ENCODE measurements at places on chromosomes 7 and 10. TPM values are rescaled to one million over a fixed set of nuclear protein-coding genes. Genes with fewer than 3 reads are reported as not detected.
A peak's percentile ranks its signal among the peaks of the same experiment; 100 is the strongest.

DNA sequence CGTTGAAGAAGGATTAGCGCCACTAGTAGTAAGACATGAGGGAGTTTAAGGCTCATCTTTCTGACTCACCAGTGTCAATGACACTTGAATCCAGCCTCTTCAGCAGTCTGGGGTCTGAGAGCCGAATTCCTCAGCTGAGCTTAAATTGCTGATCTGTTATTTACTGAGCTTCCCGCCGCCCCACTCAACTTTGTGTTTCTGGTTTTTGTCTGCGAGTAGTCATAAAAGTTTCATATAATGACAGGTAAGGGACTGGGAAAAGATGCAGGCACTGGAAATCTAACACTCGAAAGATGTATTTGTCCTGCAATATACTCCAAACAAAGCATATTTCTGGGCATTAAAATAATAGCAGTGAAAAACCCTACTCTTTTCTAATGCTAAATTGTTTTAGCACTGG, 51.2 kb upstream of the RELN start:
- ATAC-seq: no peak

ADAM22 gene
- 0.24 TPM for total RNA-seq

DNA sequence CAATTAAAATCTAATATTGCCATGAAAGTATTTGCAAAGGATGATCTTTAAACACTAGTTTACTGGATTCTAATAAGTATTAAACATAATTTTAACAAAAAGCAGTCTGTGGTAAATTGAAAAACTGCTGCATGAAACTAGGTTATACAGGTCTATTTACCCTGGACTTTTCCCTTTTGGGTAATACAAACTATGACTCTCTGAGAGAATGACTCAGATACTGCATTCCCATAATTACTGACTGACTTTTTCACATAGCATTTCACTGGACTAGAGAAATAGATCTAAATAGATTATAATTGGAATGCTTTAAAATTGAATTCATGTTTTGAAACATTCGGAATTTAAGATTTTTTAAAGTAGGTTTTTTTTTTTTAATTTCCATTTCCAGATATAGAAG, 395.7 kb downstream of the THSD7A start:
- no peak for ATAC-seq

FOXI2 gene
- total RNA-seq: 0.32 TPM

DNA sequence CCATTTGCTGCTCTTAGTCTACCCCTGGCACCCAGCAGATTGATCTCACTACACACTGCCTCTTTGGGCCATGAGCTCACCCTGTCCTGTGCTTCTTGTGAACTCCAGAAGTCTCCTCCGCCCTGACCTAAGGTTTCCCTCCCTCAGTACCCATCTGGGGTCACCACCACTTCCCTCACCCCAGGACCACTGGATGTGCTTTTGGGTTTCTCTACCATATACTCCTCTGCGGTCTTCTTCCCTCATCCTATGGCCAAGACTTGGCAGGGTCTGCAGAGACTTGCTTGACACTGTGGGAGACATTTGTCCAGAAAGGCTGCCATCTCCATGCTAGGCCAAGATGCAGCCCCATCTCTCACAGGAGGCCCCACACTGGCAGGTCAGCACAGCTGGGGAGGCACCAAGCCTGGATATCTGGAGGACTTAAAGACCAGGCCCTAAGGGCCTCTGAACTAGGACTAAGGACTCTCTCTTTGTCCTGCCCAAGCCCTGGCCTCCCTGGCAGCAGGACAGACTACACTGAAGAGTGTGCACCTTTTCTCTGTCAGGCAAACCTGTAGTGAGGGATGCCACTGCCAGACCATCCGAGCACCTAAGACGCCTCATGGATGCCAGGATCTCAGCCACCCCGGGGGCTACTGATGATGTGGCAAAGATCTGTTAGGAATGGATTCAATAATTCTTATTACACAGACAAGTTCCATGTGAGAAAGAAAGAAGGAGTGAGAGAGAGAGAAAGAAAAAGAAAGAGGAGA, 134.6 kb downstream of the ZNF467 start:
- ATAC-seq: no peak

- ATAC-seq: no peak
Observed at GRCh38 chr7:41738806-41739205, 35.9 kb upstream of the INHBA start.

- no peak for ATAC-seq
Observed at GRCh38 chr10:131908151-131908550, 7.3 kb downstream of the PPP2R2D start.

CTBP2 gene
- total RNA-seq: 46.7 TPM

MOSPD3 gene
- 23.2 TPM for total RNA-seq

MRLN gene
- total RNA-seq: not detected

DNA sequence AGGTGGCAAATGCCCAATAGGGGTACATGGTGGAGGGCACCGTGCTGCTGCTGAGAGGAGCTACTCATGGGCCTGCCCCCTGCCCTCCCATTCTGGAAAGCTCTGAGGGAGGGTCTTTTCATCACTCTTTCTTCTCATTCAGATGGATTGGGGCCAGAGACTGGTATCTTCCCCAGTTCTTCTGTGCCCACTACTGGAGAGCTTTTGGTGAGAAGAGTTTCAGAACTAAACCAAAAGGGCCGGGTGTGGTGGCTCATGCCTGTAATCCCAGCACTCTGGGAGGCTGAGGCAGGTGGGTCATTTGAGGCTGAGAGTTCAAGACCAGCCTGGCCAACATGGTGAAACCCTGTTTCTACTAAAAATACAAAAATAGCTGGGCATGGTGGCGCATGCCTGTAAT, 12.5 kb downstream of the ADRA2A start:
- no peak for ATAC-seq

GRCh38 chr10:114000457-114001010, 43.1 kb upstream of the ADRB1 start:
- no peak for ATAC-seq

GRCh38 chr7:919924-920341, 34.5 kb downstream of the ADAP1 start:
- no peak for ATAC-seq

TUBAL3 gene
- 0.12 TPM for total RNA-seq

TAS2R38 gene
- total RNA-seq: not detected

DNA sequence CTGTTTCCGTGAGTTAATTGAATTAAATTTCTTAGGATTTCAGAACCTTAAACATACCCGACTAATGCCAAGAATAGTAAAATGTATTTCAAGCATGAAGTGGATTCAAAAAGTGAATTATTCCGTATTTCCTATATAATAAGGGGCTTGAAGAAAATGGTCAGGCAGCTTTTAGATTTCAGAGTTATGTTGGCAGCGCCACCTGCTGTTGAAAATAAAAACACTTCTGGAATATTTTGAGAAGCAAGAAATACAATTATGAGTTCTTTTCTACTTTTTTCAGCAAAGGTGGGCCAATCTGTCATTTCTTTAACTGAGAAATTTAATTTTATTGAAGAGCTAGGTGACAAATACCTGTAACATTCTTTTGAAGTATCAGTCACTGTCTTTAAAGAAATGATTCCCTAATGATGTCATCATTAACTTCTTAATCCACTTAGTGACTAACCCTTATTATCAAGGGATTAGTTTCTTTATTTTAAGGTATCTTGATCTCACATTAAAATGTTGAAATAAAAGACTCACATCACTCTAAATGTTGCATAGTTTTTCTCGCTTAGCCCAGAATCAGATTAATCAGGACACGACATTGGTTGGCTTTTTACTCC, 36.6 kb upstream of the AGR3 start:
- peak; percentile 12 for ATAC-seq

All from esophagus mucosa (tissue), 1 donor.